ENCODE measurements at places on chromosomes 12 and 14.

GRCh38 chr14:73293782-73294781, 56.8 kb downstream of the PAPLN start:
- no peak for DNase-seq

DNA sequence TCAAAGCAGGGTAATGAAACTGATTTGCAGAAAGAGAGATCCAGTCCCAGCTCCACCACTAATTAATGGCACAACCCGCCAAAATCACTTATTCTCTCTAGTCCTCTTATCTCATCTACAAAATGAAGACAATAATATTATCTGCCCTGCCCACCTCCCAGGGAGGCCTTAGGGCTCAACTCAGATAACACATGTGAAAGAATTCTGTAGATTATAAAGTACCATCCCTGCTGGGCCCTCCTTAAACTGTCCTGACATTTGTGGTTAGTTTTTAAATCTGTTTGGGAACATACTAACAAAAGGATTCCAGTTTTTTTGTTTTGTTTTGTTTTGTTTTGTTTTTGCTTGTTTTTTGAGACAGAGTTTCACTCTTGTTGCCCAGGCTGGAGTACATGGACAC, 7.3 kb downstream of the POMT2 start:
- no peak for DNase-seq

GRCh38 chr14:77024171-77024691, 4.3 kb downstream of the IRF2BPL start:
- no peak for DNase-seq

- peak; percentile 24 for DNase-seq
Measured at GRCh38 chr12:111274777-111275176, 94.1 kb downstream of the PHETA1 start.

DNA sequence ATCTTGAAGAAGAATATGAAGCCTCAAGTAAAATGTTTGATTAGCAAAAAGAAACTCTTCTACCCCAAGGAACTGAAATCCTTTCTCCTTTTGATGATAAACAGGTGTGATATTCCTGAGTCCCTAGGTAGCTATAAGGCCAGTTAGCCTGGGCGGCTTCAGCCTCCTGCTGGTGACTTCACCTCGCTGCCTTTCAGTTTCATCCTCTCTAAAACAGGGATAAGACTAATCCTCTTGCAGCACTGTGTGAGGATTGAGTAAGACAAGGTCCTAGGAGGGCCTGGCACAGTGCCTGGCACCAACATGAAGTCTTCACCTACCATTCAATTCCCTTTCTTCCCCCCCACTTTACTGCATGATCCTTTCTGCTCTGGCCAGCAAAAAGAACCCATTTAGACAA, 42.1 kb downstream of the CIT start:
- DNase-seq: no peak

DNA sequence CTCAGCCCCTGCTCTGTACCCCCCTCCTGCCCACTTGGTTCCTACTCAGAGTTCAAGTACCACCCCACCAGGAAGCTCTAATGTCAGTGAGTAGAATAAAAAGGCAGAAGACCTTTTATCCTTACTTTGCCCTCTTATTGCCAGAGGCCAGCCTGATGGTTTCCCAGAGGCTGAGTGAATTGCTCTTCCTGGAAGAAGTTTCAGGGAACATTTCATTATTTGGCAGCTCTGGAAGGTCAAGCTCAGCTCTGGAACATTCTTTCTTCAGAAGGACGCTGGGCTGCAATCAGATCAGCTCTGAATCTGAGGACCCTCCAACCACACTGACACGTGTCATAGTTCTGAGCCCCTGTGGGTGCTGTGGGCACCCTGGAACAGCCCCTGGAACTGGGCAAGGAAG, 188.9 kb downstream of the ETV6 start:
- DNase-seq: no peak

DNA sequence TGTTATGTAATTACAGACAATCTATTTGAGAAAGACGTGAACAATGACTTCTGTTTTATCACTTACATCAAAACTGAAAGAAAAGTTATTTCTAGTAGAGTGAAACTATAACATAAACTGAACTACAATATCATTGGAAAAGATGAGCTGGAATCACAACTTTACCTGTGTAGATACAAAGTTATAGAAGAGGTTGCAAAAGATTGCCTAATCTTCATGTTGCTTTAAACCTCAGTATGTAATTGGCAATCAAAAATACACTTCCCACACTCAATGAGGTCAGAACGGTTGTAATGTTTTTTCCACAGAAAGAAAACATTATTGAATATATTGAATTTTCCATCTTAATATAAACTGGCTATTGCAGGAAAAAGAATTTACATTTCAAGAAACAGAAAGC, 37.7 kb upstream of the GXYLT1 start:
- DNase-seq: no peak

- no peak for DNase-seq
Measured at GRCh38 chr12:53803703-53804102, 51.9 kb upstream of the CISTR start.

DNA sequence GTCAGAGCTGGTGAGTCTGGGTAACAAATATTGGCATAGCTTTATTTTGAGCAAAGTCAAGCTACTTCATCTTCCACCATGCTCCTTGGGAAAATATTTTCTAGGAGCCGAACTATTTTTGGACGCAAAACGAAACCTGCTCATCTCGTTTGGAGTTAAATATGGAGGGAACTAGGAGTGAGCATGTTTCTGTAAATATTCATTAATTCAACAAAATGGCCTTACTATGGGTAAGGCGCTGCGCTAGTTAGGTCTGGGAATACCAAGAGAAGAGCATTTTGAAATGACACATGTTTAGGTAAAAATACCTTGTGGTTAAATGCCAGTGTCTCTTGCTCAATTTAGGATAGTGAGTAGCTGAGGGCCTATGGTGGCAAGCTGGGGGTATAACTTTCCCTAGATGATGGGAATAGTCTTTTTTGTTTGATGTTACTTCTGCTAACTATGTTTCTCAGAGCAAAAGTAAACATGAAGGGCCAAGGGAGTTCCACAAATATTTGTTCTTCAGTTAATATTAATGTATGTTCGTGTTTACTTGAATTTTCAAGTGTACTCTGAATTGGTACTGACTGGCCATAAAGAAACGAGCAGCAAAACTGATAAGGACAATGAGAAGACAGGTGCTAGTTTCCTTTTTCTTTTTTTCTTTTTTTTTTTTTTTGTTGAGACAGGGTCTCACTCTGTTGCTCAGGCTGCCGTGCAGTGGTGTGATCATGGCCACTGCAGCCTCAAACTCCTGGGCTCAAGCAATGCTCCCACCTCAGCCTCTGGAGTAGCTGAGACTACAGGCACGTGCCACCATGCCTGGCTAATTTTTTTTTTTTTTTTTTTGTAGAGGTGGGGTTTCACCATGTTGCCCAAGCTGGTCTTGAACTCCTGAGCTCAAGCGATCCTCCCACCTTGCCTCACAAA, 77.7 kb downstream of the MAP1LC3B2 start:
- no peak for DNase-seq

- DNase-seq: no peak
Measured at GRCh38 chr12:129613314-129613713, 290.5 kb downstream of the TMEM132D start.

DNA sequence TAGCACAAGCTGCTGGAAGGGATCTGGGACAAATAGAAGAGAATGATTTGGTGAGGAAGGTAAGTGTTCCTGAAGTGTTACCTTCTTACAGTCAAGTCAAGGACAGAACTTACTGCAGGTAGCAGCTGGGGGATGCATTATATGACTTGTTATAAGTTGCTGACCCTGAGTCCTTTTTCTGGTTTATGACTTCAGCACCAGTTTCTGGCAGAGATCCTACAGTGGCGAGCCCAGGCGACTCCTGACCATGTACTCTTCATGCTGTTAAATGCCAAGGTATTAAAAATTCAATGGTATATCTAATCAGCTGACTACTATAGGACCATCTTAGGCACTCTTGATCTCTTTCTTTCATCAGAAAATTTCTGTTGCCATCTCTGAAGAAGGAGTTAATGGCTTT, 45.1 kb upstream of the ATF1 start:
- DNase-seq: no peak

All from inflammatory macrophage treated with lipopolysaccharide for 1 hour (primary cell).